ENCODE measurements at places on chromosomes 7 and 10.

GRCh38 chr10:71742301-71743088 is 22.9 kb upstream of the C10orf105 start:
- no peak for DNase-seq

DNA sequence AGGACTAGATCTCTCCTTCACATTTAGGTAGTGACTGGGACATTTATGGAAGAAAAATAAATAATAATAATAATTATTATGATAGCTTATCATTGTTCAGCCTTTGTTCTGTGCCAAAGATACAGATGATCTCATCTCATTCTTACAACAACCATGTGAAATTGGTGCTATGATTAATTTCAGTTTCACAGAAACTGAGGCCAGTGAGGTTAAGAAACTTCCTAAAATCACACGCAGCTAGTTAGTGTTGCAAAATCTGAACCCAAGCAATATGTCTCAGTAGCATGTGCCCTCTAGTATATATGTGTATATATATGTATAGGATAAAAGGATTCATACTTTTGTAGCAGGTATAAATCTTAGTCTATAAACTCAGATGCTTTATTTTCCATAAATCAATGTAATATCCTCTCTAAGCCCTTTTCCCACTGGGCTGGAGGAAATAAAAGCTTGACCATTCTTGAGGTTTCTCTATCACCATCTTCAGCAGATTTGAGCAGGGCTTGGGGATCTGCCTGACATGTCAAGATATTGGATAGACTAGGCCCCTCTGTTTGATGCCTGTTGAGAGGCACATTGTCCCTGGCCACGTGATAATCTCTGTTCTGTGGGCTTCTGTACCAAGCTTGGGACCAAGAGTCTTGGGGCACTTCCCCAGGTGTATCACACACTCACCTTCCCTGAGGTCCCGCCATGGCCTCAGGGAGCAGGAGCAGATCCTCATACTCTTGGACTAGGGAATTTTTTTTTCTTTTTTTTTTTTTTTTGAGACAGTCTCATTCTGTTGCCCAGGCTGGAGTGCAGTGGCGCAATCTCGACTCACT is 172.6 kb upstream of the NRP1 start:
- no peak for DNase-seq

GRCh38 chr7:130384841-130385599 is 4.7 kb downstream of the CPA1 start:
- DNase-seq, result peak; percentile 35

DNA sequence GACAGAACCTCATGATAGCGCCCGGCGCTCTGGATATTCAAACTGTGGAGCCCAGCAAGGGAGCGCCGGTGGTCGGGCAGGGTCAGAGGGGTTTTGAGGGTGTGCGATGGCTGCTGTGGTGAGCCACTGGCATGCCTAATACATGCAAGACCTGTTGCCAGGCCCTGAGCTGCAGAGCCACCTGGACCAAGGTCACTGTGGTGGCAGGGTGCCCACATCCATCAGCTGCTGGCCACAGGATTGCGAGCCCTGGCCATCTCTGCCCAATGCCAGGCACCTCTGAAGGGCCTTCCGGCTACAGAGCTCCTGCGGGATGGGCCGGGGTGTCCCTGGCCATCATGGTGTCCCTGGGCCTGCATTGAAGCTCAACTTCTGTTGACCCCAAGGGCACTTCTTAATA is 123.0 kb upstream of the TNRC18 start:
- DNase-seq, result no peak

- DNase-seq, result no peak
Measured at GRCh38 chr10:117768333-117769042, 225.9 kb downstream of the EMX2 start.

- DNase-seq, result no peak
Measured at GRCh38 chr10:102720775-102721301, 6.4 kb downstream of the SFXN2 start.

- no peak for DNase-seq
Measured at GRCh38 chr7:139108266-139109187, 993 bp downstream of the ZC3HAV1 start.

GRCh38 chr10:25504306-25504705 is 329.5 kb downstream of the GPR158 start:
- DNase-seq, result no peak

GRCh38 chr7:141645188-141645587 is 56.8 kb downstream of the DENND11 start:
- DNase-seq, result no peak

DNA sequence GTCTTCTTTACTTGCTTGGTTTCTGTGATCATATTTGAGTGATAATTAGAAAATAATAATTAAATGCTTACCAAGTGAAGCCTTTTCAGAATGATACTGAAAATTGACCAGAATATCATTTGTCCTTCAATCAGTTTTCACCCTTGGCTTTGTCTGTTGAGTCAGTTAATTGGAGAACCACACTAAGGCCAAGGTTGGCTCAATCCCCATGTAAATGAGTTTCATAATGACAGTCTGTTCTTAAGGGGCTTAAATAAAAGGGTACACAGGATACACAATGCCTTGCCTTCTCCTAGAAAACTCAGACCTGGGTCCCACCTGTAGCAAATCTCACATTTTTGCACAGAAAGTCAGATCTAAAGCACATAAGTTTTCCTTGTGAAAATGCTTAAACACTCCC is 31.3 kb upstream of the EGR2 start:
- DNase-seq, result no peak

- DNase-seq, result no peak
Measured at GRCh38 chr10:90407131-90407530, 450.7 kb downstream of the HTR7 start.

DNA sequence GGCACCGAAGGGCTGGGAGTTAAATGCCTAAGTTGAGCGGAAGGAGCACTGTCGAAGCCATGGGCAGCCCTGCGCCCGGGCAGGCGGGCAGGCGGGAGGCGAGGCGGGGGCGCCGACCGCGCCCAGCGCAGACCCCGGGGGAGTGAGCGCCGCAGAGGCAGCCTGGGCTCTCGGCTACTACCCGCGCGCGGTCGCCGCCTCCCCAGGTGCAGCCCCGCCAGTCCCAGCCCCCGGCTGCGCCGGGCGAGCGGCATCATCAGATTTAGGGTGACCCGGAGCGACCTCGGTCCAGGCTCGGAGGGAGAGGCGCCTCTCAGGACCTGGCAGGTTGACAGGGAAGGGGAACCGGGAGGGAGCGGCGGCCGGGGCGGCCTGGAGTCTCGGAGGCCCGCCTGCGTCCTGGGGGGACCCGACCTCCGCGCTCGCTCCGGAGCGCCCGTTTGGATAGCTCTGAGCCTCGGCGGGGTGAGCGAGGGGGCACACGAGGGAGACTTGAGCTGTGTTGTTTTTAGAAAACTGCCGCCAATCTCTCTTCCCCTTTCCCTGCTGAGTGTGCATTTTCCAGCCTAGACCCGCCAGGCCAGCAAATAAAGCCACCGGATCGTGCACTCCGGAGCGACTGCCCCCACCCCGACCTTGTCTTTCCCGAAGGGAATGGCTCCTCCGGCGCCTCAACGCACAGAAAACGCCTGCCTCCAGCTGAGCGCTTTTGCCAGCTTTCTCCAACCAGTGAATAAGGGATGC is 2.3 kb upstream of the NRP1 start:
- peak; percentile 89 for DNase-seq

- DNase-seq, result peak; percentile 67
Measured at GRCh38 chr10:43046288-43046991, 30.4 kb upstream of the RET start.

Data from posterior vena cava (tissue), 2 donors.